ENCODE measurements at places on chromosomes 4 and X.

GRCh38 chrX:18575744-18576143, 96.2 kb downstream of the RS1 start:
- DNase-seq: no peak

GRCh38 chrX:17375637-17376430, 834 bp downstream of the NHS start:
- DNase-seq: no peak

DNA sequence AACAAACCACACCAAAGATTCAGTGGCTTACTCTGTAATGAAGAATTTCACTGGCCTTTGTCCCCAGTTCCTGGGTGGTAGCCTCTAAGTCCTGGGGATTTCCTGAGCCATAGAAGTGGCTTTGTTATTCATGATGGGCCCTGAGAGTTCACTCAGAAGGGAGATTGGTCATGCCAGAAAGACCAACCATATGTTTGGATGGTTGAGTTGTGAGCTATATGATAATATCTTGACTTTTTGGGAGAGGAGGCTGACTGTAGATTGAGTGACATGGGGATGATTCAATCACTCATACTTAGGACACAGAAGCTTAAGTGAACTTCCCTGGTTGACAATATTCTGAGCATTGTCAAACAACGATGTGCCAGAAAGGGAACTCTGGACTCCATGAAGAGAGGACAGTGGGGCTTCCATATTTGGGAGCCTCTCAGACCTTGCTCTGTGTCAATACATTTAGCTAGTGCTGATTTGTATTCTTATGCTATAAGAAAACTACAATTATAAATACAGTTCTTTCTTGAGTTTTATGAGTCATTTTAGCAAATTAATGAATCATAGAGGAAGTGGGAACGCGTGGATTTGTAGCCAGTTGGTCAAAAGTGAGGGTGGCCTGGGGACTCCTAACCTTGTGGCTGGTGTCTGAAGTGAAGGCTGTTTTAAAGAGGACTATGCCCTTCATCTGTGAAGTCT, 392.0 kb downstream of the GBA3 start:
- no peak for DNase-seq

DNA sequence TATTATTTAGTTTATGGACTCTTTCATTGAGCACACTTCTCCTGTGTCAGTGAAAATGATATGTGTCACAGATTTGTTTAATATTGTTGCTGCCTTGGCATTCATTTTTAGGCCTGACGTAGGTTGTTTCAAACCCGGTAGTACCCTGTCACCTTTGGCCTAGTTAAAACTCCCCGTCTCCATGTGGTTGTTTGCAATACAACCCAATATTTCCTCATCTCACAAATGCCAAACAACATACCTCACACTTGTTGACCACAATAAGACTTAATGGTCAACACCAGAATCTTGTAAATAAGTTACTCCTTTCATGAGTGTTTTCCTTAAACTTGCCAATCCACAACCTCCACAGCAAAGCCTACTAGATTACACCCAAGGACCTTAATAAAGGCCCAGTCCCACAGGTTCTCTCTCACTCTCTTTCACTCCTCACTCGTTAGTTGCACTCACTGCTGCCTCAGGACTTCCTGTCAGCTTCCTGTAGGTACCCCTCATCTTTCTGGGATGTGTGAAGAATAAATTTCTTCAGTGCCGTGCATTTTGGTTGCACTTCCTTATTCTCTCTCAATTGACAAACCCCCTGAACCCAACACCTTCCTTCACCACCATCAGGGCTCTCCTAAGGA, 31.3 kb downstream of the IL13RA2 start:
- no peak for DNase-seq

GRCh38 chr4:36716874-36717273, 435.5 kb downstream of the DTHD1 start:
- no peak for DNase-seq

DNA sequence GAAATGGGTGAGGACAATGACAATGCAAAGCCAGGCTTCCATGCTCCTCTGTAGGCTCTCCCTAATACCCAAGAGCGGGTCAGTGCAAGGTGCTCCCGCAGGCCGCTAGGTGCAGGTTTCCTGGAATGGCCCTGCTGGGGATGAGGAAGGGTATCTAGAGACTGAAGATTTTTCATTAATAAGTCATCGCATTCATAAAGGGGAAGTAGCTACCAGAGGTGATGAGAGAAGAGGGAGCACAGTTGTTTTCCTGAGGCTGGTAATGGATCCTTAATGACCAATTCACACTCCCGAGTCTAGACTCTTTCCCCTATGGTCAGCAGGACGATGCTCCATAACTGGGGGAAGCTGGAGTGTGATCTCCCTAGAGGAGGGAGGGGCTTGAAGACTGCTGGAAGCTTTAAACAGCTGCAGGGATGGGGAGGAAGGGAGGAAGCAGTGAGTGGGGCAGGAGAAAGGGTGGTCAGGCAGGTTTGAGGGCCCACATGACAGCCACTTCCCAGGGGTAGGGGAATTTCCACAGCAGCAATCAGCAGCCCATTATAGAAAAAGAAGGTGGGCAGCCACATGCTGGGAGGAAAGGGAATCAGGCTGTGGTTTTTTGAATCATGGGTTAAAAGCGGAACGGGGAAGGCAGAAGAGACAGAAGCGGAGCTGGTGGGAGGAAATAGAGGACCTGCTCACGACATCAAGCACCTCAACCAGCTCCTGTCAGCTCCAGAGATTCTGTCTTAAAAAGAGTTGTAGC, 10.2 kb upstream of the ATP6AP2 start:
- no peak for DNase-seq

- DNase-seq: no peak
Measured at GRCh38 chr4:172105918-172106317, 292.7 kb downstream of the GALNTL6 start.

GRCh38 chr4:88858752-88859151, 161.1 kb upstream of the NAP1L5 start:
- no peak for DNase-seq

GRCh38 chrX:14125462-14125861, 95.8 kb upstream of the GEMIN8 start:
- no peak for DNase-seq

GRCh38 chrX:56762707-56763555, 33.9 kb downstream of the NBDY start:
- DNase-seq: no peak

GRCh38 chr4:56692576-56692975, 11.5 kb upstream of the HOPX start:
- no peak for DNase-seq

DNA sequence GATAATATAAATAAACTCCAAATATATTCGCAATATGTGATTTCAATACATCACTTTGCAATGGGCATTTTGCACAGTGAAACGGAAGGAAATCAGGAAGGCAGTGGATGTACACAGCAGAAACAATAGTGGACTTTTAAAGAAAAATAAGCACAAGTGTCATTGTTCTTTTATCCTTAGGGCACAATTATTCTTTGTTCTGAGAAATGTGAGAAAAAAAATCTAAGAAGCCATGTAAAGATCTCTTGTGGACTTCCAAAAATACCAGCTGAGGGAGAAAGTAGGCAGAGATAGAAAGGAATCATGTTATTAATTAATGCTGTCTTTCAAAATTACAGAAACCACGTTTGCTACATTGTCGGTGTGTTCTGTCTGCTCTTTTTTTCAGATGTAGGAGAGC, 17.6 kb upstream of the PRRG1 start:
- DNase-seq: no peak

GRCh38 chr4:36255577-36255976, 11.3 kb upstream of the ARAP2 start:
- no peak for DNase-seq

GRCh38 chr4:86048426-86048825, 311.4 kb downstream of the MAPK10 start:
- DNase-seq: no peak

GRCh38 chrX:148498067-148498466, 2.4 kb upstream of the AFF2 start:
- DNase-seq: no peak

GRCh38 chr4:125986307-125986706, 671.6 kb downstream of the FAT4 start:
- no peak for DNase-seq

DNA sequence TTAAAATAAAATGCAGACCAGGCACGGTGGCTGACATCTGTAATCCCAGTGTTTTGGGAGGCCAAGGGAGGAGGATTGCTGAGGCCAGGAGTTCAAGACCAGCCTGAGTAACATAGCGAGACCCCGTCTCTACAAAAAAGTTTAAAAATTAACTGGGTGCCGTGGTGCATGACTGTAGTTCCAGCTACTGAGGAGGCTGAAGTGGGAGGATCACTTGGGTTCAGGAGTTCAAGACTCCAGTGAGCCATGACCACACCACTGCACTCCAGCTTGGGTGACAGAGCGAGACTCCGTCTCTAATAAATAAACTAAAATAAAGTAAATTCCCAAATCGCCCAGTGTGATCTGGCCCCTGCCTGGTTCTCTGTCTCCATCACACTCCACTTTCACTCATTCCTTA, 43.7 kb downstream of the TENM3 start:
- DNase-seq: no peak

- no peak for DNase-seq
Measured at GRCh38 chrX:122113896-122114295, 1066.5 kb downstream of the GLUD2 start.

- DNase-seq: no peak
Measured at GRCh38 chr4:663438-664428, 10.3 kb downstream of the ATP5ME start.

DNA sequence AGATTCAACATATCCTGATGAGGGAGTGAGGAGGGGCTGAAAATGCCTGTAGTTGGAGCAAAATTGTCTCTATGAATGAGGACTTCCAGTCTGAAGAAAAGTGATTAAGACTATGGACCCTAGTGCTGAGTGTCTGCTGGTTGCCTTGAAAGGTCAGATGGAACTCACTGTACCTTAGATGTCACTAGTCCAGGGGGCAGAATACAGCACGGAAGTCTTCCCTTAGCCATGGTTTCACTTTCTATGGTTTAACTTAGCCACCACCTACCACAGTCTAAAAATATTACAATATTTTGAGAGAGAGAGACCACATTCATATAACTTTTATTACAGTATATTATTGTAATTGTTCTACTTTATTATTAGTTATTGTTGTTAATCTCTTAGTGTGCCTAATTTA, 223.1 kb downstream of the FMR1NB start:
- no peak for DNase-seq

- DNase-seq: no peak
Measured at GRCh38 chr4:1471443-1472147, 65.4 kb upstream of the NKX1-1 start.

GRCh38 chr4:139728146-139728545, 62.5 kb downstream of the MGST2 start:
- DNase-seq: no peak

DNA sequence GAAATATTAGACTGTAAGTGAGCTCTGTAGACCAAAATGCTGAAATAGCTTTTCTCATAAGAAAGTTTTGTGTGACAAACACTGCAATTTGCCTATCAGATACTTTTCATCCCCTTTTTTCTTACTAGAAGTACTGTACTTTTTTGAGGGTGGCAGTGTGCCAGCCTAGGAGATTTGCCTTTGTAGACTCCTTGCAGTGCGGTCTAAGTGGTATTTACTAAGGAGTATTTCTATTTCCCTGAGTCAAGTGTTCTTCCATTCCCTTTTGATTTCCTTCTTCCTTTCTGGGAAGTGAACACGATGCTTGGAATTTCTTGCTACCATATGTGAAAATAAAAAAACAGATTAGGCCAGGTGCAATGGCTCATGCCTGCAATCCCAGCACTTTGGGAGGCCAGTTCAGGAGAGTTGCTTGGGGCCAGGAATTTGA, 34.6 kb downstream of the PDLIM5 start:
- DNase-seq: no peak

GRCh38 chrX:136228839-136229207, 22.4 kb downstream of the MAP7D3 start:
- no peak for DNase-seq

DNA sequence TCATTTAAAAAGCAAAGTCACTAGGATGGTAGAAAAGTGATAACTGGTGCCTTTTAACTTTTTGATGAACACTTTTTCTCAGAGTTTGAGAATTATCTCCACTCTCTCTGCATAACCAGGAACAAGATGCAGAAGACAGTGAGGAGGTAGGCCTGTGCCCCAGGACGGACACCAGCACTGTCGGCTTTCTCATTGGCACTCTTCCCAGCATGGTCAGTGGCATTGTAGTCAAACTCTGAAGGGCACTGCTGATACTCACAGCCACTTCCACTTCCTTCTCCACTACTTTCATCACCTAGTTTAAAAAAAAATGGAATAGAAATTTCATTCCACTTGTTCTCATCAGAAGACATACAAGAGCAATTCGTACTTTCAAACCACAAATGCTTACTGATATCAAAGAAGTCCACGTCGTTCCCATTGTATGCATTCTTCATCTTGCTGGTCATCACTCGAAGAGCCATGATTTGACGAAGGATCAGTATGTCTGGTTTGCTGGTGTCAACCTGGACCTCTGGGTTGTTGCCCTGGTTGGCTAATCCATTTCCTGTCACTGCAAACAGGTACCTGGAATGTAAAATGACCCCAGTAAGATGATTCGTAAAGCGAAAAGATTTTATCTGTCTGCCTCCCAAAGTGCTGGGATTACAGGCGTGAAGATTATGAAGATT, 84.8 kb upstream of the TFDP3 start:
- no peak for DNase-seq

GRCh38 chr4:149638073-149638472, 177.6 kb downstream of the IQCM start:
- DNase-seq: no peak

DNA sequence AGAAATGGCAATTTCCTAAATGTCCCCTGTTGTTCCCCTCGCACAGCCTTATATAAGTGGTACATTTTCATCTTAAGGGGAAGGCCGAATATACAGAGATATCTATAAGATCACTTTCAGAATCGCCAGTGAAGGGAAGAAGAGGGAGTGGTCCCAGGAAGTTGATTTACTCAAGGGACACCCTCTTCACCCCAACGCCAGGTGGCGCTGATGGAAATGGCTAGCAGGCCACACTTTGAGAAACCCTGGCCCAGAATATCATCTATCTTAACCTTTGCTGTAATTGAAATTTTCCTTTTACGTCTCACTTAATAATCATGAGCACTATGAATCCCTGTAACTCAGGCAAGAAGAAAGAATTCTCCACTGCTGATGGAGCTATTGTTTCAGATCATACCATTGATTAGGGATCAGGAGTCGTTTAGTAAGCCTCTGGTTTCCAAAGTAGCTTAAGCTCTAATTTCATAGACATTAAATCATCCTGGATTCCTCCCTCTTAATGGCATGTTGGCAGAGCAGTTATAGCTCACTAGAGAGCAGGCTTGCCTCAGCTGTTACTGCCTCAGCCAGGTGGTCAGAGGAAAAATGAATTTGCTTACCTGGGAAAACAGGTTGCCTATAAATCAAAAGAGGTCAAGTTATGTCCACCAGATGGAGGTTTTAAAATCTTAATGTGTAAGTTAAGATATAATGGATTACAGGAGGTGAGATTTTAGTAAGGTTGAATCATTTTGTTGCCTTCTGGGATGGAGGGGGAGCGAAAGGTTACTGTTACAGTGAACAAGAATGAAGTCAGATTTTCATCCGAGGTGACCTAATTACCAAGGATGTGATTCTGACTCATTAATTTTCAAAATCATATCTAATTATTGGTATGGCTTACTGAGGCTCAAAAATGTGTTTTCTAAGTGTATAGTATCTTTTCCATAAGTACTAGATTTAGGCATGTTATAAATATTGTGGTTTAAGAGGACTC, 941.2 kb upstream of the TENM3 start:
- peak; percentile 87 for DNase-seq

- no peak for DNase-seq
Measured at GRCh38 chrX:23871905-23872546, 35.7 kb downstream of the APOO start.

GRCh38 chr4:153223930-153224329, 19.7 kb downstream of the TRIM2 start:
- DNase-seq: no peak

GRCh38 chr4:43763029-43763610, 685.5 kb downstream of the KCTD8 start:
- no peak for DNase-seq
